Neural progenitor cell (in vitro differentiated cells): ENCODE measurements at places on chromosomes 6 and 20.
A peak's percentile ranks its signal among the peaks of the same experiment; 100 is the strongest.

DNA sequence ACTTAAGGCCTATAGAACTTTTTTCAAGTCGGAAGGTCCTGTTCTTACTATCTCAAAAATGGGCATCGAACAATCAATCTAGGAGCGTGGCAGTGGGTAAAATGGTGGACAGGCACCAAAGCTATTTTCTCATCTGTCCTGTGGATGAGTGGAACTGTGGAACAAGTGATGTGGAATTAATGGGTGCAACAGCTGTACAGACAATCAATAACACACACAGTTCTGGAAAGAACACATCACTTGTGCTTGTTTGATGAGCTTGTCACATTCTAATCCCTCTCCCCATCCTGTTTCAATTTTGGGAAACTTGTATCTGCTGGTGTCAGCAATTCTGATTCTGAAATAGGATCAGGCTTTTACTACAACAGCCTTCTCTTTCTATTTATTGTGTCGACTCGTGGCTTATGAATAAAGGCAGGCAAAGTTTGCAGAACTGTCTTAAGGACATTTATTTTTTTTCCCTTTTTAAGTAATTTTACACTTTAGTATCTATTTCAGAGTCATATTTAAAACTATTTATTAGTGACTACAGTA is 11.5 kb downstream of the RBM24 start:
- DNase-seq, result no peak

DNA sequence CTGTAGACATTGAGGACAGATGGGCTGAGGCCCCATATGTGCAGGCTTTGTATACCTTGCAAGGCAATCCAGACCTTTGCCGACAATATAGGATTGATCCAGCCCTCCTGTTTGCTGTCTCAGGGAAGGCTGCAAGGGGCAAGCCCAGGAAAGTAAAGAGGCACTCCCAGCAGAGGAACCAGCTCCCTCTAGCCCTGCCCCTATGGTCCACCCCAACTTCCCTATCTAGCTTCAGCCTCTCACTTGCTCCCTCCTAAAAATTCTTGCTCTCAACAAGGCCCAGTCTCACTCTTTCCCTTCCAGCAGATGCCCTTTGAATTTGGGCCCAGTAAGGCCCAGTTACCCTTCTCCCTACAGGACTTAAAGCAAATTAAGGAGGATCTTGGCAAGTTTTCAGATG is 92.6 kb downstream of the JARID2 start:
- DNase-seq, result no peak

- no peak for DNase-seq
Measured at GRCh38 chr6:105492706-105493673, 90.1 kb upstream of the PREP start.

DNA sequence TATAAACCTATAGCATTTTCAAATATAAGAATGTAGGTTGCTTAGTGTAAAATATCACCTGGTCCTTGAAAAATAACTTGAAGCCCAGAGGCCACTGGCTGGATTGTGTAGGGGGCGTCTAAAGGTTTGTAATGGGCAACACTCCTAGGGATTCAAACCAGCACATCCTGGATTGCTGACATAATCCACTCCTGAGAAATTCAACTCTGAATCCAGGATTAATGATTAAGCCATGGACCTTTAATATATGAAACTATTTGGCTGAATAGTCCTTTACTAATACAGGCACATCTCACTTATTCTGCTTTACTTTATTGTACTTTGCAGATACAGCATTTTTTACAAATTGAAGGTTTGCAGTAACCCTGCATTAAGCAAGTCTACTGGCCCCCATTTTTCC is 160.8 kb downstream of the UBE3D start:
- no peak for DNase-seq

DNA sequence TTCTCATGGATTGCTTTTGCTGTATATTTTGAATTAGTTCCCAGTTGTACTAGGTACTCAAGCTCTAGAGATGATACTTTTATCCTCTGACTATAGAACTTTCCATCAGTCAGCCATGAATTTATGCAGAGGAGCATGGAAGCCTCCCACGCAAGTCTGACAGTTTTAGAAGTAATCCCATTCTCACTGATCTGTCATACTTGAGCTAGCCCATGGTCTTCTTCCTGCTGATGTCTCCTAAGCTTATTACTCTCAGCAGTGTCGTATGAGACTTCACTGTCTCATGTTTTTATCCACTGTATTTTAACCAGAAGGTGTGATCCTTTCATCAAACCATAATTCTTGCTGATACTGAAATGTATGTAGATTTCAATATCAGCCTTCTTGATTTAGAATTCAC is 715.2 kb upstream of the MARCKS start:
- DNase-seq, result no peak

- no peak for DNase-seq
Measured at GRCh38 chr6:140784573-140784972, 1348.2 kb upstream of the GJE1 start.

- no peak for DNase-seq
Measured at GRCh38 chr6:23394681-23395080, 731.3 kb upstream of the NRSN1 start.

- no peak for DNase-seq
Measured at GRCh38 chr6:135256866-135257265, 75.8 kb downstream of the MYB start.

GRCh38 chr6:15343490-15344191 is 97.8 kb downstream of the JARID2 start:
- no peak for DNase-seq

- no peak for DNase-seq
Measured at GRCh38 chr20:44637522-44638372, 13.8 kb downstream of the ADA start.

- DNase-seq, result no peak
Measured at GRCh38 chr6:49790341-49790740, 3.3 kb upstream of the PGK2 start.

DNA sequence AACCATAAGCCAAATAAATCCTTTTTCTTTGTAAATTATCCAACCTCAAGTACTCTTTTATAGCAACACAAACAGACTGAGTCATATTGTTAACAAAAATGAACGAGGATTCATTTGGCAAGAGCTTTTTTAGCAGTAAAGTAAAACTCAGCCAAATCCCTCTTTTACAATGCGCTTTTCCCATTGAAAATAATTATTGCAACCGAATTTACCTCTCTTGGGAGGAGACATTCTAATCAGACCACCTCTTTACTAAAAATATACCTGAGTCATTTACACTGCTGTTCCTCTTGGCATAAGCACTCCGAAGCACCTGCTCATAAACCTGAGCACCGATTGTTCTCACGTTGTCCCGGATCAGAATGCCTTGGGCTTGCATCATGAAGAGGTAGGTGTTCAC is 57.4 kb downstream of the B4GALT5 start:
- DNase-seq, result no peak

DNA sequence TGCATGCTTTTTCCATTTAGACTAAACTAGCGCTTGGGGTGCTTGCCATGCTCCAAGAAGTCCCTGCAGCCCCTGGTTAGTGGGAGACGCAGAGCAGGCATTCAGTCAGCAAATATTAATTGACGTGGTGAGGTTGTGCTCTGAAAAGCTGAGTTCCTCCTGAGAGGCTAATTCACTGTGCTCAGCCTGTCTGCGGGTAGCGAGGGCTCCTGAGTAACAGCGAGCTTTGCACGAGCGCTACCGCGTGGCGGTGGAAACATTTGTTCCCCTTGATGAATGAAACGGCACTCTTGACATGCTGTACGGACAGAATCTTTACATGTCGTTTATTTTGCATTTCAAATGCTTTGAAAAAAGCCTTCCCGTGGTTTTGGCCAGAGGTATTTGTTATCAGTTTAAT is 170.6 kb upstream of the AGPAT4 start:
- peak; percentile 55 for DNase-seq

- DNase-seq, result no peak
Measured at GRCh38 chr6:82113231-82113630, 134.3 kb downstream of the IBTK start.

DNA sequence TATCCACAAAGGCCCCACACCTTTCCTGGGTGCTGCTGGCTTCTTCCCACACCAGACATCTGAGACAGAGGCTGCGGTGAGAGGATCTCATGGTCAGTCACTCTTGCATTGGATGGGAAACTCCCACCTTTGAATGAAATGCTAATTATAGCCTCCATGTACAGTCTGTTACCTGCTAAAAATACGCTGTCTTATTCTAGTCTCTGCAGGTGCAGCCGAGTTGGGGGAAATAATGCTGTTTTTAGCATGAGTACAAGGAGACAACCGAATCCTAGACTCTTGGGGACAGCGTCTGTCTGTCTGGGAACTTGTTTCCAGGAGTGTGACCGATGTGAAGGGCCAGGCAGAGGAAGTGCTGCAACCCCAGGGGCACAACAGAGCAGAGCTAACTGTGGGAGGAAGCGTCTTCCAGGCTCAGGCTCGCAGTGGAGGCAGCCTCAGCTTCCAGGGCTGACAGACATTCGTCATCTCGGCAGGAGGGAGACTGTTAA is 286.2 kb downstream of the PREX1 start:
- no peak for DNase-seq

- peak; percentile 64 for DNase-seq
Measured at GRCh38 chr20:42274986-42275385, 656.8 kb upstream of the CHD6 start.

GRCh38 chr6:14477559-14477958 is 360.0 kb downstream of the CD83 start:
- no peak for DNase-seq

DNA sequence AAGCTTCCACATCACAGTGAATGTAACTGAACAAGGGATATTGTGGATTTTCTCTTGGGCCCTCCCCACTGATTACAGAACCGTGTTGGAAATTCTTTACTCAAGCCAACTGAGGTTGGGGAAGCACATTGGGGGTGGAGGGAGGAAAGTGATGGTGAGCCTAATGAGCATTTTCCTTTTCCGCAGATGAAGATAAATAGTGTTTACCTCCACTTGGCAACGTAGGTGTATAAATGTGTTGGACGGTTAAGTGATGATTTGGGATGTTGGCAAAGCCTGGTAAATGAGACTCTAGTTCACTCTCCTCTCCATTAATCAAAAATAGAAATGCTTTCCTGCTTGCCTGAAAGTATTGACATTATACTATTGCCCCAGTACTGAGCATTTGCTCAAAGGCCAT is 27.1 kb upstream of the NRN1 start:
- DNase-seq, result no peak

GRCh38 chr6:41724586-41725501 is 10.6 kb downstream of the TFEB start:
- DNase-seq, result no peak

DNA sequence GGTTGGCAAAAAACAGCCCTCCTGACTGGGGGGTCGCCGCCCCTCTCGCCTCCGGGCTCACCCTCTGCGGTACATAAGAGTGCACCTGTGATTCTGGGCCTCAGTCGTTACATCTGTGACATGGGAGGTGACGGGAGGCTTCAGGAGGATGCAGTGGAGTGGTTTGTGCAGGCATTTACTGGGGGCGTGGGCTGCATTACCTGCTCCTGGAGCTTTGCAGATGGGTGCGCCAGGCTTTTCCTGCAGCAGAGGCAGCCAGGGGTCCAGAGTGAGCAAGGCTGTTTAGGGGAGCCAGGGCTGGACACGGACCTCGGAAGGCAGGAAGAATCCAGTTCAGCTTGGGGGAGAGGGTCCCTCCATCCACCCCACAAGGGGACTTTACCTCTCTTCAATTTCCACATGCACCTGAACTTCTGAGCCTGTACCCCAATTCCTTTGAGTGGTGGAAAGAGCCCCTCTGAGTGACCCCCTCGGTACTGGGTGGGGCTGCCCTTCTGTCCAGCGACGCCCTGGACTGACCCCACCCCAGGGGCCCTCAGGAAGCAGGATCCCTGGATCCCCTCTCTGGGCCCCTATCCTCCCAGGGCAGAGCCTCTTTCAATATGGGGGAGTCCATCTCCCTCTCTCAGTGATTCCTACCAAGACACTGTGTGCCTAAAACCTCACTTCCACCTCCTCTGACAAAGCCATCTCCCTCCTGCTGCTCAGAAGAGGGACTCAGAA is 134.0 kb downstream of the TAF4 start:
- no peak for DNase-seq

- DNase-seq, result peak; percentile 75
Measured at GRCh38 chr6:98641949-98642719, 192.2 kb upstream of the POU3F2 start.

- DNase-seq, result no peak
Measured at GRCh38 chr20:16505894-16506293, 67.4 kb downstream of the KIF16B start.

- no peak for DNase-seq
Measured at GRCh38 chr20:59632541-59633113, 28.3 kb downstream of the PHACTR3 start.

DNA sequence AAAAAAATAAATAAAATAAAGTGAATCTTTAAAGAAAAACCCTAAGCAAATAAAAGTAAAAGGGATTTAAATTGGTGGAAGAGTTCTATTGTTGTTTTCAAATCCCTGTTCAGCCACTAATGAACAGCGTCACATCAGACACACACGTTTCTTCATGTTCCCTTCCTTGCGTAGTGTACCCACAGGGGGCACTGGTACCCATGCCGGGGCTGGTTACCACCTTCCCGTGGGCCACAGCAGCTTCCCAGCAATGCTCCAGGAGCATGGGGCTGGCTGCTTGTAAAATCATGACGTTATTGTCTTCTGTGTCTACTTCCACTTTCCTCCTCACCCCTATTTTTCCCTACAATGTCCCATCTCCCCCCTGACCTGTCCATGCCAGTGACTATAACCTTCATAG is 988.7 kb downstream of the KIF16B start:
- DNase-seq, result no peak

DNA sequence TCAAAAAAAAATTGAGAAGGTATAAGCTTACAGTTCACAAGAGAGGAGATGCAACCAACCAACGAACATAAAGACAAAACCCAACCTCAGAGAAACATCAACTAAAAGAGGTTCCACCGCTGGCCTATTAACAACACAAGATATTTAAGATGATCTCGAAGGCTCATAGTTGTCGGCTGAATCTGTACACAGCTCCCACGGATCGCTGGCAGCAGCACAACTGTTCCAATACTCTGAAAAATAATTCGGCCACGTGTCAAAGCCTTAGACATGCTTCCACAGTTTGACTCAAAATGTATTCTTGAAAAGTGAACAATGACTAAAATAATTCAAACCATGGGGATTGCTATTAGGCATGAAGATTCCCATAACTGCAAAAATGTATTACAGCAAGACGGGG is 13.7 kb downstream of the EXOC2 start:
- DNase-seq, result no peak

DNA sequence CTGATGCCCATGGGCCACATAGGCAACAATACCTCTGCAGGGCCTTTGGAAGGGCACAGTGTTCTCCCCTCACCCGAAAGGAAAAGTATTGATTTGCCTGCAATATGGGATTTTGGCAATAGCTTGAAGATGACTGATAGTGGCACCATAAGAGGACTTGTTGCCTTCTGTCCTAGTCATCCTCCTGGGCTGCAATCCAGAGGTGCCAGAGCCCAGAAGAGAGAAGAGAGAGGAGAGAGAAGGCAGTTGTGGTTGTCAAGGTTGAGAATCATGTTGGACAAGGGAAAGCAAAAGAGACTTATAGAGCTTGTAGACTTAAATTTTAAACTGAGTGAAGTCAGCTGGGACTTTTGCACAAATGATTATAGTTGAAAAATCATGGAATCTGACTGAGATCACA is 14.6 kb downstream of the HDGFL1 start:
- DNase-seq, result no peak

- DNase-seq, result no peak
Measured at GRCh38 chr6:146697921-146698320, 99.1 kb downstream of the ADGB start.

- DNase-seq, result no peak
Measured at GRCh38 chr20:4835244-4836177, 113.8 kb downstream of the PRND start.
